NCI-H524 treated with DMSO at 0.1 percent for 48 hours (cell line): ENCODE measurements at places on chromosomes 1 and 21.

GRCh38 chr1:73980324-73981040, 217.5 kb downstream of the LRRIQ3 start:
- no peak for DNase-seq

GRCh38 chr1:241413386-241413785, 56.4 kb upstream of the RGS7 start:
- no peak for DNase-seq

- DNase-seq = no peak
Measured at GRCh38 chr1:119462964-119463363, 44.0 kb upstream of the HSD3B1 start.

DNA sequence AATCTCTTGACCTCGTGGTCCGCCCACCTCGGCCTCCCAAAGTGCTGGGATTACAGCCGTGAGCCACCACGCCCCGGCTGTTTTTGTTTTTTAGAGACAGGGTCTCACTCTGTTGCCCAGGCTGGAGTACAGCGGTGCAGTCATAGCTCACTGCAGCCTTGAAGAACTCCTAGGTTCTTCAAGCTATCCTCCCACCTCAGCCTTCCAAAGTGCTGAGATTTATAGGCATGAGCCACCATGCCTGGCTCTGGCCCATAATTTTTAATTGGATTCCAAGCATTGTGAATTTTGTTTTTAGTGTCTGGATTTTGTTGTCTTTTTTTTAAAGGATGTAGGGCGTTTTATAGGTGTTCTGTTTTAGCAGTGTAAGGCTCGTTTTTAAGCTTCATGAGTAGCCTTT, 28.6 kb upstream of the TXLNA start:
- no peak for DNase-seq

GRCh38 chr1:45243476-45244343, 37.3 kb upstream of the ZSWIM5 start:
- DNase-seq = no peak

GRCh38 chr1:97780884-97781283, 139.9 kb downstream of the DPYD start:
- DNase-seq = no peak

GRCh38 chr1:117093091-117093534, 28.4 kb downstream of the TRIM45 start:
- no peak for DNase-seq

DNA sequence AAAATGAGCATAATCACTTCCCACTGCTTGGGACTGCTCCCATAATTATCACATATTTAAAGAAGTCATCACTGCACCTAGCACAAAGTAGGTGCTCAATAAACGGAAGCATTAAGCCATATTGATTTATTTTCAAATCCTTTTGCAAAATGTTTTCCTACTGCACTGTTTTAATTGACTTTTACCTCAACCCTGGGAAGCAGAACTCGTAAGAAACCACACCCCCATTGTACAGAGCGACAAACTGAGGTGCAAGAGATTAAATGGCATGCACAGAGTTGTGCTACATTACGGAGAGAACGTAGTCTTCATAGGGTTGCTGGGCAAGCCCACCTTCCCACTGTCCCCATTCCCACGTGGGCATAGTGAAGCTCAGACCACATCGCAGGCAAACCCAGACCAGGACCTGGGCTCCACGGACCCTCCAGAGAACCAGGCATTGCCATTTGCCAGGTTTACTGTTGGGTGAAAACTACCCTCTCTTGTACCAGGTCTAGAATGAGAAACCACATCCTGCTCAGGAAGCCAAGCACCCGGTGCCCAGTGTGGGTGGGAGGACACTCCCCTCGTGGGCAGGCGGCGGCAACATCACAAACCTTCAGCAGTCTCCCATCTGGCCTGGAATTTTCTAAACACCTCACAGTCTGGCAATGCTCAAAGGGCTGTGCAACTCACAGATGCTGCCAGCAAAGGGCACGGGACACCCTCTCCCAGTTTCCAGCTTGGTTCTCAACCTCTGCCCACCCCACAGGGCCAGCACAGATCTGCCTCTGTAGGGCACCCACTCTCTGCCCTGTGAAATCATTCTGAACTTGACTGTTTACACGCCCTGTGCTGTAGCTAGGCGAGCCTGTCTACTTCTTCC, 8.2 kb downstream of the IFFO2 start:
- no peak for DNase-seq

DNA sequence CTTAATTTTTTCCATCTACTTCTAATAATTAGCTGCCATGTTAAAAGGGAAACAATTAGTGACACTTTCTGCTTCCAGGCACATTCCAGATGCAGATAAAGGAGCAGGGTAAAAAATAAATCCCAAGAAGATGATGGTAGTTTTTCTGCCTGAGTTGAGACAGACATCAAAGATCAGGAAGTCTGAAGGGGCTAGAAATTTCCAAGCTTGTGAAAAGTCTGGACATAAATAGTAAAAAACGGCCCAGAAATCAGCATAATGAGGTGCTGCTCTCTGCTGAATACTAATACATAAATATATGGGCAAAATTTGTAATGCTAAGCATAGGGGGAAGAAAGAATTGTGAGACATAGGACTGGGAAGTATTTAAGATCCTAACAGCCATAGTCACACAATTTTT, 460.0 kb upstream of the RGS18 start:
- DNase-seq = no peak

- DNase-seq = no peak
Measured at GRCh38 chr1:119700326-119700725, 11.4 kb upstream of the PHGDH start.

- no peak for DNase-seq
Measured at GRCh38 chr1:3170561-3171453, 101.8 kb downstream of the PRDM16 start.

DNA sequence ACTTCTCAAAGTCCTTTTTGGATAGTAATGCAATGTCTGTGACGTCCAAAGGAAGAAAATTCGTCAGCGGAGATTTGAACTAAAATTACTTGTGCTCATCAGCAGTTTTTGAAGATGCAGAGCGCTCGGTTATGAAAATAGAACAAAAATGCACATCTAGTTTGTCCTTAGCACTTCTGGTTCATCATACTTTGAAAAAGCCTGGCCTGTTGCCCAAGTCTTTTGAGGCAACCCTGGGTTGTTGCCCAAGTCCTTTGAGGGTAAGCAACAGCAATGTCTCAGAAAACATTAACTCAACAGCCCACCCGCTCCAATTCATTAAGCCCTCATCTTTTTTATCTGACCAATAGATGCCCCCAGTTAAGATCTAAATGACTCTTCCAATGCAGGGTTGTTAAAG, 91.9 kb downstream of the HUNK start:
- DNase-seq = no peak

- no peak for DNase-seq
Measured at GRCh38 chr1:29043274-29043965, 80.3 kb downstream of the TMEM200B start.

DNA sequence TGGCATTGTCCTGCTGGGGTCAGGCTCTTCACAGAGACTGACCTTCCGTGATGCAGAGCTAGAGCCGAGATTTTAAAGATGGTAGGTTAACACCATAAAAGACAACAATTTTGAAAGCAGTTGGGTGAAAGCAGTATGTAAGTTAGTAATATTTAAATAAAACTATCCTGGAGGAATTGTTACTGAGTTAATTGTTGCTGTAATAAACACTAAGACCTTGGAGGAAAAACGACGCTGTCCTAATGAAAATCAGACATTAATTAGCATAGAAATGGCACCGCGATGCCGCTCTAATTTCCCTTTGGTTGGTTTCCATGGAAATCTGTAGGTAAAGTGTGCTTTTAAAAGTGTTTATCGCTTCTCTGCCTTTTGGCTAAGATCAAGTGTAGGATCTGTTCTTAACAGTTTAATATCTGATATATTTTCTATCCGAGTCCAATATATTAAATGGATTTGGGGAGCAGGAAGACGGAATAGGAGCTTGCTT, 745 bp upstream of the ANP32E start:
- DNase-seq = no peak

DNA sequence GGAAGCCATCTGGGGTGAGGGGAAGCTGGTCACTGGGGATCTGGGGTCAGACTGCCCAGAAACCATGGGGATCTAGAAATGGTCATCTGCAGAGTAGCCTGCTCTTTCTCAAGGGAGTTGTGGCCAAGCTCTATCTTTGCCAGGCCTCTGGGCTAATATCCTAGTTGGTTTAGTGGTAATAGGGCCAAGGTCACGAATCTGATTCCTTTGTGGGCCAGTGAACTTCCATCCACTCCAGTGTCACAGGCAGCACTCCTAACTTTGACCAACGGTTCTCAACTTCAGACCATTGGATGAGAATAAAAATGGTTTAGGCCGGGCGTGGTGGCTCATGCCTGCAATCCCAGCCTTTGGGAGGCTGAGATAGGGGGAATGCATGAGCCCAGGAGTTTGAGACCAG, 28.1 kb upstream of the PPP2R5A start:
- no peak for DNase-seq

- no peak for DNase-seq
Measured at GRCh38 chr1:92439291-92439690, 47.4 kb downstream of the GFI1 start.

GRCh38 chr1:65424573-65424889, 4.1 kb downstream of the LEPR start:
- DNase-seq = no peak

- DNase-seq = no peak
Measured at GRCh38 chr1:9161342-9161741, 32.4 kb upstream of the GPR157 start.

- no peak for DNase-seq
Measured at GRCh38 chr1:161737625-161738024, 12.0 kb upstream of the DUSP12 start.

- no peak for DNase-seq
Measured at GRCh38 chr21:43467785-43468184, 40.9 kb upstream of the SIK1 start.

GRCh38 chr21:39088031-39088370, 95.2 kb downstream of the PSMG1 start:
- no peak for DNase-seq

- DNase-seq = no peak
Measured at GRCh38 chr1:174637487-174637886, 189.7 kb downstream of the GPR52 start.

DNA sequence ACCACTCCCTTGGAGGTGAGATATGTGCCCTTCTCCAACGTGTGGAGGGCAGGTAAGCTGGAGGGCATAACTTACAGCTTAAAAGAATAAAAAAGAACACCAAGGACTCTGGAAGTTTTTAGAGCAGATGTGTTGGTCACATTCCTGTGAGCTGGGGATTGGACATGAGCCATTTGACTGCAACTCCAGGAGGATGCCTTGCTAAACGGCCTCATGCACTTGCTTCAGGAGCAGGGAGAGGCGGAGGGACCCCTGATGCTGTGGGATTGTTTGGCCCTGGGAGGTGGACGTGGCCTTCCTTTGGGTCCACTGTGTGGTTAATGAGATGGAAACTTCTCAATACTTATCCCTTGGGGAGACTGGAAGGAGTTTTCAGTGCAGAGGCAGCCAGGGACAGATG, 185.6 kb downstream of the RHOU start:
- no peak for DNase-seq

GRCh38 chr1:100431954-100432353, 79.6 kb downstream of the CDC14A start:
- DNase-seq = no peak

- DNase-seq = no peak
Measured at GRCh38 chr1:181911715-181912114, 149.8 kb downstream of the ZNF648 start.

DNA sequence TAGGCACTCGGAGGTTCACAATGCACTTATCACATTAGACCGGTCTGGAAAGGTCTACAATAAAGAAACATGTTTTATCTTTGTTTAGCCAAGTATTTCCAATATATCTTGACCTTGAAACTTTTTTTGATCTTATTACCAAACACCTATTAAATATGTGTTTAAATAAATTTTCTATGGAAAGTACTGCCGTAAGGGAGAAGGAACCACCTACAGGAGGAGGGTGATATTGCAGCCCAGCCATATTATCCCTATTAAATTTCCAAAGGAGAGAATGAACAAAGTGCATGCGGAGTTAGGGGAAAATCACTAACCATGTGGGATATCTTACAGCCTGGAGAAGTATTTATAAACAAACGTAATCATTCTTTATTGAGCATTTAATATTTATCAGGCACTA, 14.5 kb downstream of the BRINP2 start:
- no peak for DNase-seq

GRCh38 chr1:112718691-112719418, 3.7 kb upstream of the PPM1J start:
- no peak for DNase-seq

DNA sequence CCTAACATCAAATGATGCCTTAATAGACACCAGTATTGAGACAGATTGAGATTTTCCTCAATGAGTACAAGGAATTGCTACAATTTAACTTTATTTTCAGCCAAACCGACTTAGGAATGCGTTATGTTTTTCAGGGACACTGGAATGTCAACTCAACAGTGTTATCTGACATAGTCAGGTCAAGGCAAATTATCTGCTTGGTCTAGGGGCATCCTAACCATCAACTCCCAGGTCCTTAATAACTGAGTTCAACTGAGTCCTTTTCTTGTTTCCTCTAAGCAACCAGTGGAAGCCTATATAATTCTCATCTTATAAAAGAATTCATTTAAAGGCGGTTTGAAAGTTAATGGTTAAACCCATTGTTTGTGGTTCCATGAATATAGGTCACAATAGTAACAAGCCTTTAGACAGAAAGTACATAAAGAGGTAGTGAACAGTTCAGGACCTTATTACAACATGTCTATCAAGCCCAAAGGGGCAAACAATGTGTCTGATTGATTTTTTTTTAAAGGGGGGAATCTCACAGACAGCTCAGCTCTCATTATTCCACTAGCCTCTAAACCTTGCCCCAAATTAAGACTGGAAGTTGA, 32.3 kb upstream of the NR5A2 start:
- DNase-seq = no peak

DNA sequence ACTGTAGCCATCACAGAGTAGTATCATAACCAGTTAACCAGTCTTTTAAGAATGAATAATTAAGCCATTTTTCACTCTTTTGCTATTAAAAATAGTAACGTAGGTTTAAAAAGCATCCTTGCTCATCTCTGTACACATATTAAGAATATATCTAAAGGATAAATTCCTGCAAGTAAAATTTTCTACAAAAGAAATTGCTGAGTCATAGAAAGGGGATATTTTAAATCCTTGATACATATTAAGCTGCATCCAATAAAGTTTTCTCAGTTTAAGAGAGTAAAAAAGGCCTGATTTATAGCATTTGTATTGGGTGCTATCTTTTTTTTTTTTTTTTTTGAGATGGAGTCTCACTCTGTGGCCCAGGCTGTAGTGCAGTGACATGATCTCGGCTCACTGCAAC, 1.9 kb upstream of the CTH start:
- DNase-seq = no peak

GRCh38 chr1:209714338-209714737, 9.7 kb downstream of the HSD11B1 start:
- DNase-seq = no peak

DNA sequence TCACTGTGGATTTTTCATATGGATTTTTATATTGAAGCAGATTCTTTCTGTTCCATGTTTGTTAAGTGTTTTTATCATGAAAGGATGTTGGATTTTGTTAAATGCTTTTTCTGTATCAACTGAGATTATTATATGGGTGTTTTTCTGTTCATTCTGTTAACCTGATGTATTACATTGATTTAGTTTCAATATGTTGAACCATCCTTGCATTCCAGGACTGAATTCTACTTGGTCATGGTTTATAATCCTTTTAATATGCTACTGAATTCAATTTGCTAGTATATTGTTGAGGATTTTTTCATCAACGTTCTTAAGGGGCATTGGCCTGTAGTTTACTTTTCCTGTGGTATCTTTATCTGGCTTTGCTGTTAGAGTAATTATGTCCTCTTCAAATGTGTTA, 55.8 kb downstream of the CCDC30 start:
- DNase-seq = no peak

GRCh38 chr1:39951926-39952325, 3.0 kb upstream of the MFSD2A start:
- no peak for DNase-seq
